ENCODE measurements at places on chromosomes 7 and 10.
A peak's percentile ranks its signal among the peaks of the same experiment; 100 is the strongest.

GRCh38 chr10:133253361-133253955 lies 15.8 kb downstream of the VENTX start:
- no peak for DNase-seq

DNA sequence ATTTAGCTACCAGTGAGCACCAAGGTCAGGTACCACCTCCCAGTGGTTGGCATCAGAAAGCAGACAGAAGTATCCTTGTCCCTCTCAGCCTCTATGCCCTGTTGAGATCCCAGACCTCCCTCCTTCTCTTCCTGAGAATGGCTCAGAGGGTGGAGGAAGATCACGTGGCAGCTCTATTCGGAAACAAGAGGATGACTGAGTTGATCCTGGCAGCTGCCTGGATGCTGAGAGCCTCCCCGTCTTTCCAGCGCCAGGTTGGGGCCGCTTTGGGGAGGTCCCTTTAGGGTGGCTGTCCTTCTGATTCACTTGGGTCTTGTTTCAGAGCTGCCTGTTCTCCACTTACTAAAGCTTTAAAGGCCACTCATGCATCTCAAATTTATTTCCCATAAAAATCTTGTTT lies 36.9 kb upstream of the NPFFR1 start:
- no peak for DNase-seq

DNA sequence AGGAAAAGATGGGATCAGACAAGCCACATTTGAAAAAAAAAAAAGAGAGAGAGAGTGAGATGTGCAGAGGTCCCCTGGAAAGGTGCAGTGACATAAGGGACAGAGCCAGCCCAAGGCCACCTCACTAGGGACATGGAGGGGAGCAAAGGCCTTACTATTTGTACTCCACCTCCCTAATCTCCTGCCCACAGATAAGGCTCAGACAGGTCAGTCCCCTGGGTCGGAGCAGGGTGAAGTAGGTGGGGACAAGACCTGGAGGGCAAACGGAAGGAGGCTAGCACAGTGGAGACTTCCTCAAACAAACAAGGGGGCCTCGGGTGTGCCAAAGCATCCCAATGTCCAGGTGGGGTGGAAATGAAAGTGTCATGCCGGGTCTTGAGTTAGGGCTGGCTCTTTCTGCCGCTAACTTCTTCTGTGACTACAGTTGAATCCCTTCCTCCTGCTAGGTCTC lies 7.0 kb downstream of the PRF1 start:
- DNase-seq = no peak

DNA sequence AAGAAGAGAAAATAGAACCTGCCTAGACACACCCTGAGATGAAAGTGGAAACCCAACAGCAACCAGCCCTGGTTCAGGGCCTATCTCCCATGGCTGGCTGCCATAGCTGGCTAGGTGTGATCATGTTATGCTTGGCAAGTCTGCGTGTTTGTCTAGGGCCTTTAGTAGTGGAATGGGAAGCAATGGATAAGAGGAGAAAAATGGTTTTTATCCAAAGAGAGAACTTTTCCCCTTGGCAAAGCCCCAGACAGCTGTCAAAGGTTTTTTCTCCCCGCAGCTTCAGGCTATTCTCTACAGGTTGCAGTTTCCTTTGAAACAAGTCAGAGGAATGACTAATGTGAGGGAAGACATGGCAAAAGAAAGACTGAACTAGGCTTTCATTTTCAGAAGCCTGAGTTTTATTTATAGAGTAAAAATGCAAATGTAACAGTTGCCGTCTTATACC lies 161.5 kb downstream of the SEMA3D start:
- DNase-seq = no peak

GRCh38 chr10:133260895-133261725 lies 15.6 kb downstream of the ADAM8 start:
- peak; percentile 84 for DNase-seq

- DNase-seq = no peak
These were observed 357.5 kb upstream of the BMPER start for GRCh38 chr7:33547880-33548279.

- DNase-seq = no peak
These were observed 49.7 kb downstream of the BZW2 start for GRCh38 chr7:16695621-16696237.

DNA sequence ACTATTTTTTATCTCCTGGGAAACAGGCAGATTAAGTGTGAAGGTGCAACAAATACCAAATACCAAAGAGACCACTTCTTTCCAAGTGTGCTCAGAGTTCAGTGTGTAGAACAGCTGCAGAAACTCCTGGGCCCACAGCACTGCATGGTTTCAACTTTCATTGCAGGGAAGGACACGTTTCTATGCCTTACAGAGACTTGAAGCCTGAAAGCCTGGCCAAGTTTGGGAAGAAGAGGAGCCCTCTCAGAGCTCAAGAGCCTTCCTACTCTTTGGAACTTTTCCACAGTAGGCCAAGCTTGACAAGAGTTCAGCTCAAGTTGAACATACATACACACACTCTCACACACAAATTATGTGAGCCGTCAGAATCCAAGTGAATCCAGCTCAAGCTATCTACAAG lies 2.5 kb downstream of the HOXA4 start:
- no peak for DNase-seq

- DNase-seq = no peak
These were observed 227.8 kb downstream of the DNAJB6 start for GRCh38 chr7:157564517-157565177.

- DNase-seq = no peak
These were observed 18.6 kb upstream of the YWHAG start for GRCh38 chr7:76377186-76377918.

GRCh38 chr10:70585578-70586169 lies 16.9 kb downstream of the PRF1 start:
- DNase-seq = no peak

All from activated CD4-positive, alpha-beta memory T cell treated with anti-CD3 and anti-CD28 coated beads for 36 hours (primary cell).